ENCODE measurements at places on chromosomes 12 and 14. TPM values are rescaled to one million over a fixed set of nuclear protein-coding genes. Genes with fewer than 3 reads are reported as not detected.

The DPPA3 gene
- not detected for total RNA-seq

The TAMALIN gene
- total RNA-seq = 491 TPM

The SLC39A2 gene
- total RNA-seq = not detected

DNA sequence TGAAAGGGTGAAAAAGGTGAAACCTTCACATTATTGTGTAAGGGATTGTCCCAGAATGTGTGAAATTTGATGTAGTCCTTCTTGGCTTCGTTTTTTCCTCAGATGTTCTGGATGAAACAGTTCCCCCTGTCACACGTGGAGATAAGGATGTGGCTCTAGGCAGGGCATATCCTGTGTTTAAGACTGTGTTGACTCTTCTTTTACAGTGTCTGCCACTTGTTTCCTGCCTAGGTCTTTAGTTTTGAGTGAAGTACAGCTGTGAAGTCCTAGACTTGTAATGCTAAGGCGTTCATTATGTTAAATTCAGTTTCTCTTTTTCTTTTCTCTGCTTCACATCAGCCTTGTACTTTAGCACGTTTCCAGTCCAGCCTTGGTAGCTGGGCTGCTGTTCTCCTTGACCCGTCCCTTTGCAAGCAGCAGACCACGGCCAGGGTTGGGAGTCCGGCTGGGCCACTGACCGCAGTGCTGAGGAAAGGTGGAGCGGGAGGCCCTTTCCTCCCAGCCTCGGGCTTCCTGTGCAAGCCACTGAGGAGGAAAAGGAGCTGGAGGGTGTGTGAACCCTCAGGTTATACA is 59.1 kb downstream of the RASSF3 start:
- peak; percentile 19 for DNase-seq
- H3K4me3 ChIP-seq = peak overlapping the region; percentile 93
- H3K27ac ChIP-seq = peak overlapping the region; percentile 100
- peaks cover 75% of the 10 kb centered on the region for H3K4me1 ChIP-seq

The VIPAS39 gene
- total RNA-seq = 13.8 TPM

The OGFOD2 gene
- 17.9 TPM for total RNA-seq

All from T-helper 17 cell (primary cell).